ENCODE measurements at places on chromosomes 12 and 14.
A peak's percentile ranks its signal among the peaks of the same experiment; 100 is the strongest.

DNA sequence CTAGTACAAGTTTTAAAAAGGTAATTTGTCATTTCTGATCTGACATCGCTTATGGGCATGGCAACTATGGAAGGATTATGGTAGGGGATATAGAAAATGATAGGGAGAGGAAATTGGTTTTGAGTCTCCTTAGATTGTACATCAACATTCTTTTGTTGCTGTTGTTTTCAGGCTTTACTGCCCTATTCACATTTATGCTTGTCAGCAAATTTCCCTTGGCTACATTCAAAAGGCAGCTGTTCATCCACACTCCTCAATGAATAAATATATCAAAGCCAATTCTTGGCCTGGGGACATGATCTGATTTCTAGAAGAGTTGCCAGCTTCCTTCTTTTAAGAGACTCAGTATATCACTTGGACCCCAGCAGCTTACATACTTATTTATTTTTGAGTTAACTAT is 283.4 kb downstream of the CEP128 start:
- DNase-seq: no peak

- no peak for DNase-seq
Observed at GRCh38 chr14:95183532-95184412, 26.4 kb upstream of the DICER1 start.

DNA sequence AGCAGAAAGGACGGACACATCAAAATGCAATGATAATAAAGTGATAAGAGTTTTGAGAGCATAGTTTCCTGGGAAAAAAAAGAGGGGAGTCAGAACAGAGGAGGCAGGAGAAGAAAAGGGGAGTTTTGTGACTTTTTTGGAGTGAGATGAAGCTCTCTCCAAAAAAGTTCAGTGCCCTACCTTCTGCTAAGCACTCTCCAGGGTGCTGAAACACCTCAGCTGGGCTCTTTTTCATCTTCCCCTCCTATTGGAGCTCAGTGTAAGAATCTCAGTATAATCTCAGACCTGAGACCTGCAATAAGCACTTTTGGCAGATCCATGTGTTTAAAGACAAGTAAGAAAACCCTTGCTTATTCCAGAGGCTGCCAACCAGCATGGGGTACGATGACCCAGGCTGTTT is 58.9 kb upstream of the SRRM4 start:
- DNase-seq: no peak

GRCh38 chr12:120290609-120291305 is 946 bp downstream of the RNU4-2 start:
- no peak for DNase-seq

DNA sequence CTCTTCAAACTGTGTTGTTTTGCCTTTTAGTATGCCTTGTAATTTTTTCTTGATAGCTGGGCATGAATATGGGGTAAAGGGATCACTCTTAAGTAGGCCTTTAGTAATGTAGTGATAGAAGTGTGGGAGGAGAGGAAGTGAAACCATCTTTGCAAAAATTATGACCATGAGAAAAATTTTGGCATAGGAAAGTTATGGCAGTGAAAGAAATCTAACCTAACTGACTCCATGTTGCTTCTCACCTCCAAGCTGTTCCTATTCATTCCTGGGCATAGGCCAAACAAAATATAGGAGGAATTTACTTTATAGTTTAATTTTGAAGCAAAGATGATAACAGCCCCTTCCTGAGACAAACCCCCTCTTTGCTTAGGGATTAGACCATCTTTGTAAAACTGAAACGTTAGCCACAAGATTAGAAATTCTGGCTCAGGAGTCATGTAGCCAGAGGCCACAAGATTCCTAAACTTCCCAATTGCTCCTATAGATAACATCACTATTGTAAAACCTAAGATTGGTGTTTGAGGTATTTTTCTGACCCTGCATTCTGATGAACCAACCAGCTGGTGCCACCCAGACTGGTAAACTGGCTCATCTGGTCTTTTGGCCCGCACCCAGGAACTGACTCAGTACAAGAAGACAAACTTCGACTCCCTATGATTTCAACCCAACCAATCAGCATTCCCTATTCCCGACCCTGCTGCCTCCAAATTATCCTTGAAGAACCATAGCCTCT is 45.8 kb downstream of the CRADD start:
- no peak for DNase-seq

DNA sequence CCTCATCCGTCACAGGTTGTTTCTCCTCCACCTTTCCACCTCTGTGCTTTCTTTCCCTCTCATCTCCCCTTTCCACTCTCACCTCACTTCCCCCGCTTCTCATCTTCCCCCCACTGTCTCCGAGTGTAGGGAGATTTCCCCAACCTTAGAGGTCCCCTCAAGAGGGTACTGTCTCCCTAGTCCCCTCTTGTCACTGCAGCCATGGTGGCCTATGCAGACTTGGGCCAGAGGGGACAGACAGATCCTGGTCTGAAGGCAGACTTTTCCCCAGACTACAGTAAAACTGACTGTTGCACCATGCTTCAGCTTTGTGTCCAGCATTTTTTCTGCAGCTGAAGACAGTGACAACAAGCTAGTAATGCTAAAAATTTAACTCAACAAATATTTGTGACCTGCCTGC is 41.2 kb downstream of the KANSL2 start:
- DNase-seq: no peak

GRCh38 chr12:79826267-79827128 is 108.4 kb downstream of the PPP1R12A start:
- DNase-seq: no peak

DNA sequence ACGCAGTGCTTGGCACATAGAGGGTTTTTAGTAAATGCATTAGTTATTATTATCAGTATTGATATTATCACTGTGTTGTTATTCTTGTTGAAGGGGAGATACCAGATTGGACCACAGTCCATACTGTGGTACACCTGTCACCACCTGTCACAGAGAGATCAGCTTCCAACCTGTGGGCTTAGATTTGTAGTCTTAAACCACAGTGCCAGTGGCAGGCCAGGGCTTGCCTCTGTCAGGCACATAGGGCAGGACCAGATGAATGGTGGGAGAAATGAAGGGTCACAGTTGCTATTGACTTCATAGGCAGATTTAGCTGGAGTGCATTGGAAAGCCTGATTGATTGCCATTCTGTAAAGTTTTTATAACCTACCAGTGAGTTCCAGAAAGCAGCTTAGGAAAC is 35.1 kb downstream of the ARL1 start:
- no peak for DNase-seq

- DNase-seq: no peak
Observed at GRCh38 chr14:73472185-73473114, 14.1 kb upstream of the NUMB start.

DNA sequence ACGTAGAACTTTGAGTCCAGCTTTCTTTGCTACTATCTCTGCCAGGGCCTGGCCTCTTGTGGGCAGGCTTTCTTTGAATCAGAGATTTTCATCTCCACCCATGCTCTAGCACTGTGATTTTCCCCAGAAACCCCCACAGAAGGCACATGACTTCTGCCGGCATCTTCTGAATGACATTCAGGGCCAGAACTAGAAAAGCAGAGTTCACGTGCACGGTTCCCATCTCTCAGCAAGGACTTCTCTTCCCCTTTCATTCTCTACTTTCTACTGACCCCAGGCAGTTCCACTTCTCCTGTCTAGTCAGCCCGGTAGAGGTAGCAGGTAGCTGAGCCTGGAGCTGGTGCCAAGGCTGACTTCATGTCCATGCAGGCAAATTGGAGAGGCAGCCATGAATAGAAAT is 26.9 kb downstream of the BATF start:
- no peak for DNase-seq

DNA sequence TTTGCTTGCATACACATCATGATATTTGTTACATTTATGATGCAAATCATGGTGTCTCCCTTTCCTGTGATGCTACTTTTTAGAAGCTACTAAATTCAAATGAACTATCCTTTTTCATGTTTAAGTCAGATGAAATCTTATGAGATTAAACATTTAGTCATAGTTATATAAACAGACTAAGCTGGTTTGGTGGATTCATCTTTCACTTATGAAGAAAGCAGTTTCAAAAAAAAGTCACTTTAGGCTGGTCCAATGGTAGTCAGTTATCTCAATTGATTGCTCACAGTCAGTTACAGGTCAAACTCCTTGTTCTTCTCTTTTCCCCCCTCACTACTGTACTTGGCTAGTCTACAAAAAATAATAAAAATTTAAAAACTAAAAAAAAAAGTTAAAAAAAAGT is 19.7 kb downstream of the SYCP3 start:
- no peak for DNase-seq

DNA sequence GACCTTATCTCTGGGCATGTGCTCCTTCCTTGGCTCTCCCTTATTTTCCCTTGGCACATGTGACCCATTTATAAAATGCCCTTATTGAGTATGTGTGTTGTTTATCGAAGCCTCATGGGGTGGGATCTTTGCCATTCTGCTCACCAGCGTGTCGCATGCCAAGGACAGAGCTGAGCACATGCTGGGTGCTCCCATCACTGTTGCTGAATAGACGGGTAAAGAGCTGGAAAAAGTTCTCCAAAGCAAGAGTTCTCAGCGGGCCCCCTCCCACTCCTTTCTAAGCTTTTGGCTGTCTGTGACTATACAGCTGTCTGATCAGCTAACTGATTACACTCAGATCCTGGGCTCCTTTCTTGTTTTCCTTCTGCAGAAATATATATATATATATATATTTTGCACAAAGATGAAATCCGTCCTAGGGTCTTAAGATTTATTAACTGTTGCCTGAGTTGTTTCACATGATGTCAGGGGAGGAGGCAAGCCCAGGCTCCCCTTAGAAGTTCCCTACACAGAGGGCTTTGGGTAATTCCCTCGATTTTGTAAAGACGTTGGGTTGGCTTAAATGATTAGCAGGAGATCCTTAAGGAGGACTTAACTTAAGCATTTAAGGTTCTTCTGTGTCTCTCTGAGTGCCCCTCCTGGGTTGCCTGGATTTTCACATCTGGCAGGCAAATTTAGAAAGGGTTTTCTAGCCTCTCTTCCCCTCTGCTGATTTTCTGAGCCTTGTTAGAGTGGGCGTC is 71.6 kb downstream of the TMEM132C start:
- DNase-seq: no peak

DNA sequence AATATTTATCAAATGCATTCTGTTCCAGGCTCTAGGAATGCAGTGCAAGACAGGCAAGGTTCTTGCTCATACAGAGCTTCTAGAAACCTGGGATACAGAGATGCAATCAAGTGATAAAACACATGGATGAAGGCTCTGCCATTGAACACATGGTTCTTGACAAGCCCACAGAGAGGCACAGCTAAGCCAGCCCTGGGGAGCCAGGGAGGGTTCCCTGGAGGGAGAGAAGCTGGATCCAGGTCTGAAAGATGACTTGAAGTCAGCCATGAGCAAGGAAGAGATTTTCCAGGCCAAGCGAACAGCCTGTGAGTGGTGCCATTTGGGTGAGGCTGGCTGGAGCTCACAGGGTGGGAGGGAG is 66.2 kb downstream of the IRF2BPL start:
- no peak for DNase-seq

GRCh38 chr12:102507301-102507700 is 26.9 kb upstream of the IGF1 start:
- no peak for DNase-seq

DNA sequence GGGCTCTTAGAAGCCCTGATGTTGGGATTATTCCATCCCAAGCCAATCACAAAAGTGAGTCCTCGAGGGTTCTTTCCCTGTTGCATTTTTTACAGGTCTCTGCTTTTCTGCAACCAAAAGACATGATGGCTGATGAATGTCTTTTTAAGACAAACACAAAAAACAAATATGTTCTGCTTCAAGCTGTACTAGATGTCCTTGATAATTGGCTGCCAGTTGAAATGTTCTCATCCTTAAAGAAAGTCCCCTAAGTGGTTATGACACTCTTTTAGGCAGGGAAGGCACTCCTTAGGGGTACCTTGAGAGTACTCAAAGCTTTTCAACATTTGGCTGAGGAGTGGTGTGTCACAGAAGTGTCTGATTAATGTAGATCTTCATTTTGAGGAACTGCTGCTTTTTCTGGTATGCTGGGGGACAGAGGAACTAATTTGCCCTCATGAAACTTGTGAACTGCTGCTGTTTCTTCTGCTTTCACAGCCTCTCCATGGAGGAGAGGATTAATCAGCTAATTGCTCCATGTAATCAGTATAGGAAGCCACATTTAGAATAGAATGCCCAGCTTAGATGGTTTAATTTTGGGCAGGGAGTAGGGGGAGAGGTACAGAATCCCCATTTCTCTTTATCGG is 22.8 kb upstream of the IGF1 start:
- no peak for DNase-seq

DNA sequence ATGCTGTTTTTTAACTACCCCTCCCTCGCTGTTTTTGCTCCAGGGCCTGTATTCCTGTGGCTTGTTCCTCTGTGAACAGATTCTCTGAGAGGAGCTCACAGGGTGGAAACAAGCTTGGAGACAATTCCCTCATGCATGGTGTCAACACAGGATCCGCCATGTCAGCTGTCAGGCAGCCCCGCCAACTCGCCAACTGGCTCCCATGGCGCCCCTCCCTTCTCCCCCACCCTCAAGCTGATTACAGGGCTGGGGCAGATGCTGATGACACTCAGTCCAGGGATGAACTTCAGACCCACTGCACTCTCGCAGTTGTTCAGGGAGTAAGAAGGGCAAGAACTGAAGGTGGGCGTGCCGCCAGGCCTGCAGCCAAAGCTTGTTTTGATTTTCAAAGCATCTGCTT is 229.9 kb downstream of the NTF3 start:
- DNase-seq: no peak

DNA sequence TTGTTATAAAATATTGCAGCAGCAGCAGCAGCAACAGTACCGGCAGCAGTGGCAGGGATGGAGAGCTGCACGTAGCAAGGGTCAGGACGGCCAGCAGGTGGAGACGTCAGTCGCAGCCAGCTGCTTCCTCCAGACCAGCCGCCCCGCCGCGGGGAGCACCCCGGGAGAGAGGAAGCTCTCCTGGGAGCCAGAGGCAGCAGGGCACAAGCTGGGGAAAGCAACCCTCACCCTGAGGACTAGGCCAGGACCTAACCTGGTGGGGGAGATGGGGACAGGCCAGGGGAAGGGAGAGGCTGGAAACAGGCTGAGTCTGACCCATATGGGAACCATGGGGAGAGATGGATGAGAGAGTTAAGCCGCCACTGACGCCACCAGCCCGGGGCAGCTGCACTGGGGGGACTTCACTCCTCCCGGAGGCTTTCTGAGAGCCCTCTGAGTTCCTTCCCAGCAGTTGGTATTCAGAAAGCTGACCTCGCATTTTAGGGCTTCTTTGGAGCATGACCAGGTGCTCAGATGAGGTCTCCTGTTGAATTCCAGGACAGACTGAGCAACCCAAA is 56.3 kb downstream of the SPTB start:
- DNase-seq: peak; percentile 24
